Suppressor macrophage (primary cell): ENCODE measurements at places on chromosomes 1 and 21.

GRCh38 chr1:36924282-36924811 is 110.0 kb downstream of the GRIK3 start:
- DNase-seq = peak; percentile 29

DNA sequence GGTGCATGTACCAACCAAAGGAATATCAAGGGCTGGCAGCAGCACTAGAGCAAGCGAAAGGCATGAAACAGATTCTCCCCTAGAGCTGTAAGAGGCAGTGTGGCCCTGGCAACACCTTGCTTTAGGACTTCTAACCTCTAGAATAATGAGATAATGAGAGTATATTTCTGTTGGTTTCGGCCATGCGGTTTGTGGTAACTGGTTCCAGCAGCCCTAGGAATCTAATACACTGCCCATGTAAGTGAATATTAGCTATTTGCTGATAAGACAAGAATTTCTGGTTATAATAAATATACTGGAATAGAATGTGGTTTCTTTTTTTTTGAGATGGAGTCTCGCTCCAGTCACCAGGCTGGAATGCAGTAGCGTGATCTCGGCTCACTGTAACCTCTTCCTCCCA is 199.4 kb downstream of the GABPA start:
- no peak for DNase-seq

DNA sequence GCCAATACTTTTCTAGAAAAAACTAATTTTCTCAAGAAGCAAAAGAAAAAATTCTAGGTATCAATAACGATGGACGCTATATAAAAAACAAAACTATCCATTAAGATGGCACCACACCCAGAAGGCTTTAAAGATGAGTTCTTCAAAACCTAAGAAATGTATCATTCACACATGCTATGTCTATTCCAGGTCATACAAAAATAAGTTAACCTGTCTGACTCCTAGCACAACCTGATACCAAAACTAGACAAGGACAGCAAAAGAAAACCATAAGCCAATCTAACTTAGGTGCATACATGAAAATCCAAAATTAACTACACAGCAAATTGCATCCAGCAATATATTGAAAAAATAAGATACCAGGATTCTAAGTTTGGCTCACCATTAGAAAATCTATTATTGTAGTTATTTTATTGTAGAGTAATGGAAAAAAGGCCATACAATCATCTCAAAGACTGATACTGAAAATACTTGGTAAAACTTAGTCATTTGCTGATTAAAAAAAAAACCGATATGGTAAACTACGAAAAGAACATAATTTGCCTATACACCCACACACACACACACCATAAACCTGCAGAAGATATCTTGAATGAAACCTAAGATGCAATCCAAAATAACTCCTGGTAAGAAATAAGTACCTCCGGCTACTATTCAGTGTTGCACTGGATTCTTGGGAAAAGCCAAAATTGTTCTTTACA is 55.0 kb downstream of the TRAF5 start:
- DNase-seq = no peak

GRCh38 chr1:41151846-41152245 is 90.3 kb downstream of the SCMH1 start:
- DNase-seq = no peak

DNA sequence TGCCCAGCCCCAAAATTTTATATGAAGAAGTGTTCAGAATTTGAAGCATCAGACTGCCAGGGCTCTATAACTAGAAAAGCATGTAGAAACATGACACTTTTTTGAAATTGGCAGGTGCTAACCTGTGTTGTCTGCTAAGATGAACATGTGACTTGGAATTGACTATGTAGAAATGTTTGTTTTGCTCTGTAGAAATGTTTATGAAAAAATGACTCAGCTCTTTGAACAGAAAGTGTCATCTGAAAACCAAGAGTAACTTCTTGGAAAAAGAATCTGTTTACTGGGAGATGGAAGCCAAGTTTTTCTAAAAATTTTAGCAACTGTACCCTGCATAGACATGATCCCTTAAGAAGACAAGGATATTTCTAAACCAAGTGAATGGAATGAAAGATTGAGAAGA is 59.2 kb downstream of the LHX9 start:
- peak; percentile 13 for DNase-seq

DNA sequence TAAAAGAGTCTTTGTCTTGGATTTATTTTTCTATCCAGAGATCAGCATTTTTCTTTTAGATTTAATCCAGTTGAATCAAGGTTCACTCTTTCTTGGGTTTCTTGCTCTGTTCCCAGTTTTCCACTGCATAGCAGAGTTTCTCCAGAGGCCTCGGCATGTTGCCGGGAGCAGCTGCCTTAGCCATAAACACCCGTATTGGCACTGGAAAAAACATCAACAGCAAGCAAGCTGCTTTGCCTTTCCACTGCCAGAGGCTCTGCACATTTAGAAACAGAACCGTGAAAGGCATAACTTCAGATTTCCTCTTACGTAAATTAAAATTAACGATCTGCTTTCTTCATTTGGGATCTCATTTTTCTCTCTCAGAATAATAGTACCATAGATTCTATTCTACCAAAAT is 181.8 kb upstream of the L1TD1 start:
- DNase-seq = no peak

DNA sequence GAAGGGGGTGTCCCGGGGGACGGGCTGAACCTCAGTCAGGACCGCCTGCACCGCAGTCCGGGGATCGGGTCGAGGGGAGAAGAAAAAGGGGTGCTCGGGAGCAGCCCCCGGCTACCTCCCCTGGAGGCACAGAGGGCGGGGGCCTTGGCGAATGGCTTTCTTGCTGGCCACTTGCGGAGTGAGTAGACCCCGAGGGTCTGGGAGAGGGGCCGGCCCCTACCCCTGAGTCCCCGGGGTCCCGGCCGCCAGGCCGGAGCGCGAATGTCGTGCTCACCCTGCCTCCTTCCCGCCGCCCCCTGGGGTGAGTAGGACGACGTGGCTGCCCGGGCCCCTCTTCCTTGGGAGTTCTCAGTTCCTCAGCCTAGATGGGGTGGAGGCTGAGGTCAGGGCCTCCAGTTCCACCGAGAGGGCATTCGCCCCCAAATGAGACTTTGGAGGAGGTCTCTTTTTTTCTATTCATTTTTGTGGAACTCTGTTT is 113.0 kb downstream of the OSBPL9 start:
- DNase-seq = peak; percentile 50
